ENCODE measurements at places on chromosomes 1 and 21.

DNA sequence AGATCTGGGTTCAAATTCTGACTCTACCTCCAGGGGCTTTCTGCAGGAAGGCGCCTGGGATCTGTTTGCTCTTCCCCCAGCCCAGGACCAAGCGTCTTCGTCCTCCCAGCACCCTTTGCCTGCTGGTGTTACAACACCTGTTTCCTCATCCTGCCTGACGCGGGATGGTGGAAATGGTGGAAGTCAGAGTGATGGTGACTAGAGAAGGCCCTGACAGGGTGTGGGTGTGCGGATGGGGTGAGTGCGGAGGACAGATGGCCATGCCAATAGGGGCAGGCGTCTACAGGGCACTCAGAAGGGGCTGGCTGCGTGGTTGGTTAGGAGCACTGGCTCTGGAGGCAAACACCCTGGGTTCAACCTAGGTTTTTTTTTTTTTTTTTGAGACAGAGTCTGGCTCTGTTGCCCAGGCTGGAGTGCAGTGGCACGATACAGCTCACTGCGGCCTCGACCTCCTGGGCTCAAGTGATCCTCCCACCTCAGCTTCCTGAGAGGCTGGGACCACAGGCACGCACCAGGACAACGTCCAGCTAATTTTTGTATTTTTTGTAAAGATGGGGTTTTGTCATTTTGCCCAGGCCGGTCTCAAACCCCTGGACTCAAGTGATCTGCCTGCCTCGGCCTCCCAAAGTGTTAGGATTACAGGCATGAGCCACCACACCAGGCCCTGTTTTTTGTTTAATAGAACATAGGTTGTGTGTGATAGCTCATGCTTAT lies 1.5 kb downstream of the THEMIS2 start:
- no peak for DNase-seq

DNA sequence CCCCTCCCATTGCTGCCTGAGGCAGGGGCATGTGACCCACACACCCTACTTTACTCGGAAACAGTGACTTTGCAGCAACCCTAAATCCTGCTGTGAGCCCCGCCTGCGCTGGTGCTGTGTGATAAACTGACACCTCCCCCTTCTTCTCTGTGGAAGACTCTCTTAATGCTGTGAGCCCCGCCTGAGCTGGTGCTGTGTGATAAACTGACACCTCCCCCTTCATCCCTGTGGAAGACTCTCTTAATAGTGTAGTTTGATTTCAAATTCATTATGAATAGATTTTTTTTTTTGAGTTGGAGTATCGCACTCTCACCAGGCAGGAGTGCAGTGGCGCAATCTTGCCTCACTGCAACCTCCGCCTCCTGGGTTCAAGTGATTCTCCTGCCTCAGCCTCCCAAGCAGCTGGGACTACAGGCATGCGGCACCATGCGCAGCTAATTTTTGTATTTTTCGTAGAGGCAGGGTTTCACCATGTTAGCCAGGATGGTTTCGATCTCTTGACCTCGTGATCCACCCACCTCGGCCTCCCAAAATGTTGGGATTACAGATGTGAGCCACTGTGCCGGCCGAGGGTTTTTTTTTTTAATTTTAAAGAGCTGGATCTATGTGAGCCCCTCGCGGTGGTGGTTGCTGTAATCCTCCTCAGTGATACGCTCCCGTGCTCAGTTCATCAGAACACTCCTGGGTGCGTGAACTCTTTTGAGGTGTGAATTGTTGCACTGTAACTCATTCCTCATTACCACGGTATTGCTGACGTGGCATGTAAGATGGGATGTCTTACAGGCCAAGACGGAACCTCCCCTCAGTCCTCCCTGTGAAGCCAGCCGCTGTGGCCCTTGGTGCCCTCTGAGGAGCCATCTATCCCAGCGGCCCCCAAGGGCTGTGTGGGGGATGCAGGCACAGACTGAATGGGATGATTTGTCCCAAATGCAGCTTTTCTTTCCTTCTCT lies 60.3 kb downstream of the GALNT2 start:
- DNase-seq: no peak

DNA sequence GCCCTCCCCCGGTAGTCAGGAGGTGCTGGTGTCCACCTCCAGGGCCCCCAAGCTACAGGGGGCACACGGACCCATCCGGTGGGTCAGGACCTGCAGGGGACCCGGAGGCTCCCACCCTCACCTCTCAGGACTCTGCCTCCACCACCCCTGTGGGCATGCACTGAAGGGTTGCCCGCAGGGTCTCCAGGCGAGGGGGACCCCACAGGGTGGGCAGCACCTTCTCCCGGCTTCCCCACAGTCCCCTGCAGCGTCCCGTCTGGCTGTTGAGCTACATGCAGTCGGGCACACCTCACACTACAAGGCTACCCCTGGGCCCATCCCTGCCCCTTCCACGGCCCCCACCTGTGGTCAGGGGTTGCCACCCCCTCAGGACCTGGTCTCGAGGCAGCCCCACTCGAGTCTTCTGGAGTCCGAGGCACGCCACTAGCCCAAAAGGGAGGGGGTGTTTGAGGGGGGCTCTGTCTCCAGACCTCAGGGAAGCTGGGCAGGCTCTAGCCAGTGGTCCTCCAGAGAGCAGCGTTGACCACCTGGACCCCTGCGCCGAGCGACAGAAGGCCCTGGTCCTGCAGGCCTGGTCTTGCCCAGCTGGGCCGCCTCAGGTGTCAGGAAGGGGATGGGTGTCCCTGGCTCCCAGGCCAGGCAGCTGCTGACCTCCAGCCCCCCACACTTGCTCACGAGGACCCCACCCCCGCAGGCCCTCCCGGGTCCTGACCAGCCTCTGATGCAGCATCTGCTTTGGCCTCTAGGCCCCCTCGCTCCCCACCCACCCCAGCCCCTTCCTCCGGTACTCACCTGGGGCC lies 9.6 kb downstream of the PARS2 start:
- no peak for DNase-seq

DNA sequence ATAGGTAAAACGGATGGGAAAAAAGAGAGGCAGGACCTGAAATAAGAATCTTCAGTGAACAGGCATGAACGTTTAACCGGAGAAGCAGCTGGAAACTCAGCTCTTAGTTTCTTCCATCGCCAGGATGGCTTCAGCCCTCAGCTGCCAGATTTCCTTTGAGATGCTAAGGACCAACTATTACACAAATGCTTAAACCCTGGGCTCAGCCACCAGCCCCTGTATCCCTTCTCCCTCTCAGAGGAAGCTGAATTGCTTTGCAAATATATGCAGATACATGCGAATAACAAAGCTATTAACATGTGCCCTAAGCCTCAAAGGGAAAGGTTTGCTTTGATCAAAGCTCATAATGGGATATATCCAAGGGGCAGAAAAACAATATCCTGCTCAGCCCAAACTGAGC lies 515.1 kb downstream of the OMA1 start:
- no peak for DNase-seq

GRCh38 chr1:53265581-53265980 lies 27.3 kb upstream of the MAGOH start:
- DNase-seq: no peak

- no peak for DNase-seq
Observed at GRCh38 chr1:938711-939489, 15.2 kb downstream of the SAMD11 start.

DNA sequence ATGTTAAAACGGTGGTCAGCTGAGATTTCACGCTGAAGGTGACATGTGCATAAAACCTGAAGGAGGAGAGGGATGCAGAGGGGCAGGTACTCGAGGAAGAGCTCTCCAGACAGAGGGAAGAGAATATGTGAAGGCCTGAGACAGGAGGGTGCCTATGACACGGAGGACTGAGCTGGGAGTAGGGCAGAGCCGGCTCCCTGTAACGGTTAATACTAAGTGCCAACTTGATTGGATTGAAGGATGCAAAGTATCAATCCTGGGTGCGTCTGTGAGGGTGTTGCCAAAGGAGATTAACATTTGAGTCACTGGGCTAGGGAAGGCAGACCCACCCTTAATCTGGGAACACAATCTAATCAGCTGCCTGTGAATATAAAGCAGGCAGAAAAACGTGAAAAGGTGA lies 136.2 kb upstream of the SYT6 start:
- DNase-seq: no peak

- no peak for DNase-seq
Observed at GRCh38 chr1:246592695-246593094, 26.4 kb downstream of the CNST start.

GRCh38 chr21:43921979-43922945 lies 57.2 kb downstream of the AGPAT3 start:
- no peak for DNase-seq

DNA sequence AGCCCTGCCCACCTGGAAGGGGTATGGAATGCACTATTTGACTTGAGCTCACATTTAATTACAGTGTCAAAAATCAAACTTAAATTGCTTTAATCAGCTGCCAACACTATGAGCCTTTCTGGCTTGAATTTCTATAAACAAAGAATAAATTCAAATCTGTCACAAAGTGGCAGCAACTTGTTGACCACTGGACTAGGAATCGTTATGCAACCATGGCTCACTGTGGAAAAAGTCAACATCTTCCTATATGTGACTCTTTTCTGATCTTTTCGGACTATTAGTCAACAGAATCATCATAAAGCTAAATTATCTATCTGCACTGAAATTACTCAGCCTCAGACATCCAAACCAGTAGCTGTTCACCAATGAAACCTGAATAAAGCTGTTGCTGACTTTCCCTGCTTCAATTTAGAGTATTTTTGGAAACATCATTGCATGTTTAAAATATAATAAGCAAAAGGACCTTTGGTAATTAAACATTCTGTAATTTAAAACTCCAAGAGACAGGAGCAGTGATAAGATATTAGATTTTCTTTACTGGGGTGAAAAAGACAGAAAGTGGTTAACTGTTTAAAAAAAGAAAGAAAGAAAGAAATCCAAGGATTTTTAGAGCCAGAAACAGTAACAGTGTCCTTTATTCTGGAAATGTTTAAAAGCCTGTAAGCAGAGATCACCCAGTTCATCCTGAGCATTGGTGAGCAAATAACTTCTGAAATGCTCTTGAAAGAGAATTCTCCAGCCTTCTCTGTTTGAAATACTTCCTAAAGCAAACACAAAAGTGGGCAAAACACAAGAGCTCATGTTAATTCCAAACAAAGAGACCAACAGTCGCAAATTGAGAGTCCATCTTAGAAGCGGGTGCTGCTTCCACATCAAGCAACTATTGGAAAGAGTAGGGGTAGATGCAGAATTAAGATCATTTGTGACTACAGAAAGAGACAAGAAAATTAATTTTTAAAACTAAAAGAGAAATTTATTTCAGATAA lies 26.2 kb upstream of the ERG start:
- no peak for DNase-seq

GRCh38 chr1:208085655-208086515 lies 158.3 kb downstream of the PLXNA2 start:
- no peak for DNase-seq

DNA sequence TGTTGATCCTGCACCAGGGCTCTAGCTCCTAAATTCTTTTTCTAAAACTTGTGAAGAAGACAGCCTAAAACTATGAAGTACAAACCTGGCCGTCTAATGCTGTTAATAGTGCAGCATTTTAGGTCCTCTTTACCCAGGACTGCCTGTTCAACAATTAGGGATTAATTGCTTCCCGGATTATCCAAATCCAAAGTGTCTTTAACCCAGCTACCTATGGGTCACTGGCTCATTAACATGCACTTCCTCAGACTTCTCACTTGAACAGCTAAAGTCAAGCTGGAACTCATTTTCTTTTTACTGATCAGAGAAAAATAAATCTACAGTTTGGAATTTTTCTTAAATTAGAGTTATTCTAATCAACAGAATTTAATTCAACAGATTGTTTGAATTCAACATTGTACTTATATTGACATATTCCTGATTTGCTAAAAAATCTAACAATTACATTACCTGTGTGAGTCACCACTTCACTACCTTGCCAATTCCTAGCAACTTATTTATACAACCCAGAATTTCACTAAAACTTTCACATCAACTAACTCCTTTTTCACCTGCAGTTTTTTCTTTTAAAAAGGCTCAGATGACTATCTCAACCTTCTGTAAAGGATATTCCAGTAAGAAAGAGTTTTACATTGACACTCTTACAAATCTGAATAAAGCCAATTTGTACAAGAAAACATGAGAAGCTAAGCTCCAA lies 3.3 kb downstream of the HNRNPU start:
- no peak for DNase-seq

DNA sequence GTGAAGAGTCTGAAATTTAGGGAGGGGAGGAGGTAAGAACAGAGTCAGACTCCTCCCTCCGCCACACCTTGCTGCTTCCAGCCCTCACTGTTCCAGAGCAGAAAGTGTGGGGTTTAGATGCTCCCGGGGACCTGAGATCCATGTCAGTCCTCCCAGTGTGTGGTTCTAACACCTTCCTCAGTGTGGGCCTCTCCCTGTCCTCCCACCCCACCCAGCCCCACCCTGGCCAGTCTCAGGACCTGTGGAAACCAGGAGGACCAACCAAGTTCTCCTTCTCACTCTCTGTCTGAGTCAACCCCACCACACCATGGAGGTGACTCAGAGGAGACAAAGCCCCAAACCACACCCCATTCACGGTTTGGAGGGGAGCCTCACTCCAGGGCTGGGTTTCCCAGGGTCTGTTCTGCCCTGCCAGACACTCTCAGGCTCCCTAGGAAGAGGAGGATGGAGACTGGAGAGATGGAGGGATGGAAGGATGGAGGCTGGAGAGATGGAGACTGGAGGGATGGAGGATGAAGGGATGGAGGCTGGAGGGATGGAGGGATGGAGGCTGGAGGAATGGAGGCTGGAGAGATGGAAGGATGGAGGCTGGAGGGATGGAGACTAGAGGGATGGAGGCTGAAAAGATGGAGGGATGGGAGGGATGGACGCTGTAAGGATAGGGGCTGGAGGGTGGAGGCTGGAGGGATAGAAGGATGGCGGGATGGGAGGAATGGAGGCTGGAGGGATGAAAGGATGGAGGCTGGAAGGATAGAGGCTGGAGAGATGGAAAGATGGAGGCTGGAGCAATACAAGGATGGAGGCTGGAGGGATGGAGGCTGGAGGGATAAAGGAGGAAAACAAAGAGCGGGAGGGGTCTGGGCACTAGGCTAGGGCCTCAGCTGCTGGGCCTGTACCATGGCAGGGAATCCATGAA lies 100.9 kb upstream of the RUNX3 start:
- DNase-seq: no peak

DNA sequence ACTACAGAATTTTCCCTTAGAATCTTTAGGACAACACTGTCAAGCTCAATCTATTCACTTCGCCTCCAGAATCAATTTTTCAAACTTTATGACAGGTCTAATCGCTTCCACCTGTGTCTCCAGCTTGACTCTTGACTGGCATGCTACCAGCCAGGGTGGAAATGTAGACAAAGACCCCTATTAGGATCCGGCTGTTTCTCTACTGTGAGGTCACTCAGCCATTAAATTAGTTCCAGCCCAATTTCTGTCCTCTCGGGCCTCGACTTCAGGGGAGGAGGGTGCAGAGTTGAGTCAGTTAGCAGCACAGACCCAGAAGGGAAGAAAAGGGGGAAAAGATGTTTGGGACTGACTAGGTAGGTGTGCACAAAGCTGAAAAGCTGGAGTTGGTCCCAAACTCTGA lies 78.5 kb downstream of the HLCS start:
- no peak for DNase-seq
